Neural crest cell (in vitro differentiated cells): ENCODE measurements at places on chromosomes 2 and 18.

DNA sequence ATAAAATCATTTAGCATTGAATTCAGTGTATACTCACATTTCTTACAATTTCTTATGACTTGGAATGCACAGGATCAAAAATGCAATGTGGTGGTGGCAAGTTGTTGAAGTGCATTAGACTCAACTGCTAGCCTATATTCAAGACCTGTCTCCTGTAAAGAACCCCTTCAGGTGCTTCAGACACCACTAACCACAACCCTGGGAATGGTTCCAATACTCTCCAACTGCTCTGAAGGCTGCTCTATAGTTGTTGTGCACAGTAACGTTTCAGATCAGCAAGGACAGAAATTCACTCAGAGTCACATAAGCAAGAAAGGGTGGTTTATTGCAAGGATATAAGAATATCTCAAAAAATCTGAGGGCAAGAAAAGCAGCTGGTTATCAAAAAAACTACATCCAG, 6.5 kb downstream of the GKN1 start:
- no peak for DNase-seq

DNA sequence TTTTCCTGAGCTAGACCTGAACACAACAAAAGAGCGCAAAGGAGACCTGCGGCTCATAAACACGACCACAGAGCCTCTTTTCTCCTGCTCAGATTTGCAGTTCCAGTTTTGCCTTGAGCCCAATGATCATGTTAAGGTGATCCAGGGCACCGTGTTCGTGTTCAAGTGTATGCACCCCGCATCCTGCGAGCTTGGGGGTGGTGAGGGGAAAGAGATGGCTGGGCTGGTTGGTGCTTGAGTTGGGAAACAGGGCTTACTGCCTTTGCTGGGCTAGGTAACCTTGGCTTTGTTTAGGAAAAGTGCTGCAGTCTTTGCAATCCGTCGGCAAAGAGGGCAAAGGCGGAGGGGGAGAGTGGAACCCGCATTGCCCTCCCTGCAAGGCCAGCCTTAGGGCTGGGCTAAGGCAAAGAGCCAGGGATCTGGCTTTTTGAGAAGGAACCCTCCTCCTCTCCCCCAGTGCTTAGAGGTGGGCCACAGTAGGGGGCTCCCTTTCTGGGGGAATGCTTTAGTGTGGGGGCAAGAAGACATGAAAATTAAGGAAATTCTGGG, 1.3 kb downstream of the HOXD10 start:
- DNase-seq = no peak

DNA sequence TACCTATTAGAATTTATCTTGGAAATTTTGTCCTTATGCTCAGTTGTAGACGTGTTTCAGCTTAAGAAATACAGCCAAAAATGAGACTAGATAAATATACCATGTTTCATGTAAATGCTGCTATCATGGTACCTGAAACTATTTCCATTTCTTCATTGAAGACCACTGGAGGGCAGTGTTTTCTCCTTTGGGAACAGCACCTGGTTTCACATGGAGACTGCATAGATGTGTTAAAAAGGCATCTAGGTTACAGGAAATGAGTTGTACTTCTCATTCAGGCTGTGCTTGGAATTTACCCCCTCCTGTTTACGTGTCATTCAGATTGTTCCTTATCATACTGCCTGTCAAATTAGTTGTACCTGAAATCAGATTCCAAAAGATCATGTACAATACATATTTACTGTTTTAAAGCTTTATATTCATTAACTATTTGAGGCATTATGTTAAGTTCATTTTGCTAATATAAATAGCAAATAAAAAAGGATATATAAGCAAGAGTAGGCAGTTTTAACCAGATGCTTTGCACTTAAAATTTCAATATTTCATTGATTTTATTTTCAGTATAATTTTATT, 57.3 kb upstream of the PSMD14 start:
- DNase-seq = no peak

DNA sequence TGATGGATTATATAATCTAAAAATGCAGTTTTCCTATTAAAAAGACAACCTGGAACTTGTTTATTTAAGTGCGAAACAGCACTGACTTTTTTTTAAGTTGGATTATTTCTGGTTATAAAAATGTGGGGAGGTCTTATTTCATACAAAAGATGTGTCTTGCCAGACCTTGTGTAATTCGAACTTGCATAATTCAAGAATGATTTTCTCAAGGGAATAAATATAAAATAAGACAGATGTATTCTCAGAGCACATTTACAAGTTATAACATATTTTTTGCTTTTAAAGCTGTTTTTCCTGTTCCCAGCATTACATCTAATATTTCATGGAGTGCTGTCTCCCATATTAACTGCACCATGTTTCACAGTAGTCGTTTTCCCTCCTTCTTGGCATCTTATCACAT, 263.1 kb downstream of the CDH20 start:
- DNase-seq = no peak

DNA sequence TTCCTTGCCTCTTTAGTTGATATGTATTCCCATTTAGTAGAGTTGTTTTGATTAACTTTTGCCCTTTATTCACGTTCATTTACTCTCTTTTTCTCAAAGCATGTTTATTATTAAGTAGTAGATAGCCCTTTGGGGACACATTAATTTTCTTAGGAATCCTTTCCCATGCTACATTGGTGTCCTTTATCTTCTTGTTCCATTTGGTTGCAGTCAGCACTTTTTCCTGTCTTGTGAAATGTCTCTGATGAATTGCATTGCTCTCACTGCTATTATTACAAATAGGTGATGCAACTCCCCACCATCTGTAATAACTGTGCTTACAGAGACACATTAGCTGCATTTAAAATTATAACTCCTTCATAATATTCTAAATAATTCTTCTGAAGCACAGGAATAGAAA, 428.5 kb upstream of the CNTNAP5 start:
- DNase-seq = no peak

DNA sequence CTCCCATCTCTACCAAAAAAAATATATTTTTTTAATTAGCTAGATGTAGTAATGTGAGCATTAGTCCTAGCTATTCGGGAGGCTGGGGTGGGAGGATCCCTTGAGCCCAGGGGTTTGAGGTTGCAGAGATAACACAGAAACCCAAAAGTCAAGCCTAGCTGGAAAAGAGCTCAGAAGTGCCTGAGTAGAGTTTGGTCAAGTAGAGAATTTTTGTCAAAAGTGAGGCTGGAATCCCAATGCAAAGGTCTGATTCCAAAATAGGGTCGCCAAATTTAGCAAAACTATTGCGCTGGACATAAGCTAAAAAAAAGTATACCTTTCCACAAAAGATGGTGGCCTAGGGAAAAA, 15.5 kb upstream of the MSH6 start:
- no peak for DNase-seq

DNA sequence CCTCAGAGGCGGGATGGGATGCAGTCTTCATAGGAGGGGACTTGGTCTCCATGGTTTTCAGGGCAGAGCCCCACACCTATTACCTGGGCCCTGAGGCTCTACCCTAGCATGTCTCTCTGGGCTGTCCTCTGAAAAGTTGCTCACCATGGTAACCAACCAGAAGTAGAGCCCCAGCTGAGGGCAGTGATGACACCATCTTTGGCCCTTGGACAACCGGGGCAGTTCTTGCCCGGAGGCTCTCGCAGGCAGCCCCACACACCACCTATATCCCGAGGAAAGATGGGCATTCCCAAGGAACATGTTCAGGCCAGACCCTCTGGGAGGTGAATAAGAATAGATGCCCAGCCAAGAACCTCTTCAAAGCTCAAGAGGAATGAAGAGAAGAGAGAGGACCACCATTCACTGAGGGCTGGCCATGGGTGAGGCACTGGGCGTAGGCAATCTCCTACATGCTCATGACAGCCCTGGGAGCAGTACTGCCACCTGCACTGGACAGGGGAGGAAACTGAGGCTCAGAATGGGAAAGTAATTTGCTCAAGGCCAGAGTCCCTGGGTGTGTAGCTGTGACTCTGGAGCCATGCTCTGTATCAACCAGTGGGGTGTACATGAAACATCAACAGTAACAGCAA, 72.5 kb downstream of the HS1BP3 start:
- DNase-seq = no peak

GRCh38 chr2:143162997-143163396, 33.8 kb downstream of the ARHGAP15 start:
- no peak for DNase-seq

GRCh38 chr2:75680402-75680801, 30.3 kb downstream of the GCFC2 start:
- DNase-seq = no peak

GRCh38 chr2:84878459-84878858, 2.4 kb downstream of the TRABD2A start:
- no peak for DNase-seq

- no peak for DNase-seq
Measured at GRCh38 chr2:119260646-119261492, 37.2 kb downstream of the STEAP3 start.

DNA sequence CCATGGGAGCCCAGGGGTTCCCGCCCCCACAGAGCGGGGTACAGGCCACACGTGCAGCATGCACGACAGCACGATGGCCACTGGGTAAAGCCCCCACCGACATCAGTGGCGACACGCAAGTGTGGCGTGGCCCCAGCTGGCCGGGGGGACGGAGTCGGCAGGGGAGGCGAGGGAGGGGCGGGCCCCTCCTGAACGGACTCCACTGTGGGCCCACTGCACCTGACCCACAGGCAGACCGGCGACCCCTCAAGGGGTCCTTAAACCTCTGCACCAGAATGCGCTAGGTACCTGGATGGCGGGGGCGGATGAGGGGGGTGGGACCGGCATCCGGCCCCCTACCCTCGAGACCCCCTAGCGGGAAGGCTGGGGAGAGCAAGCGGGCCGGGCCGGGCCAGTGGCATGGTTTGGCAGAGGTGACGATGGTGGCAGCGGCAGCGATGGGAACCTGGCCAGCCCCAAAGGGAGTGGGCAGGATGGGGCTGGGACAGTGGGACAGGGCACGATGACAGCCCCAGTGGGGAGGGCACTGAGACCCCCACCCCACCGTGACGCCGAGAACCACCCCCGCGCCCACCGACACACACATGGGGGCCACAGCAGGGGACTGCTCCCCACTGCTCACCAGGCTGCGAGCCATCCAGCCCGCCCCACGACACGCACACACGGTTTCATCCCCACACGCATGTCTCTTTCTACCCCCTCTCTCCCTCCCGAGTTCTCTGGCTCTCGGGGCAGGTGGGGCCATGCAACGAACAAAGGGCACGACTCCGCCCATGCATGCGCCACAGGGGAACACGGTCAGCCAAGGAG, 91.9 kb upstream of the ANKRD30BL start:
- no peak for DNase-seq

DNA sequence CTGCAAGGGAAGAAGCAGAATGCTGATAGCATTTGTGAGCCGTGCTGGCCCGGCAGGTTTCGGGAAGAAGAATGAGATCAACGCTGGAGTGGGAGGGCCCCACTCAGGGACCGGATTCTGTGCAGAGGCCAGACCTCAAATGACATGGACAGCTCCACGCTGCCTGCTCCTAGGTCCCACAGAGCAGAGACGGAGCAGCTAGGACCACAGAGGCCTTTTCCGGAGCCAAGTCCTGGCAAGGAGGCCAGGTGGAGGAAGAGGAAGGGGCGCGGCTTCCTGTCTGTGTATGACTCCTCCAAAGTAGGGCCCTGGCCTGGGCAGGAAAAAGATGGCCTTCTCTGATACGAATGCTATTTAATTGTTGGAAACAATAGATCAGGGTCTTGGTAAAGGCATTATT, 139.9 kb downstream of the LRRC30 start:
- DNase-seq = no peak

- DNase-seq = no peak
Measured at GRCh38 chr2:227536445-227536844, 62.2 kb upstream of the SCYGR2 start.

DNA sequence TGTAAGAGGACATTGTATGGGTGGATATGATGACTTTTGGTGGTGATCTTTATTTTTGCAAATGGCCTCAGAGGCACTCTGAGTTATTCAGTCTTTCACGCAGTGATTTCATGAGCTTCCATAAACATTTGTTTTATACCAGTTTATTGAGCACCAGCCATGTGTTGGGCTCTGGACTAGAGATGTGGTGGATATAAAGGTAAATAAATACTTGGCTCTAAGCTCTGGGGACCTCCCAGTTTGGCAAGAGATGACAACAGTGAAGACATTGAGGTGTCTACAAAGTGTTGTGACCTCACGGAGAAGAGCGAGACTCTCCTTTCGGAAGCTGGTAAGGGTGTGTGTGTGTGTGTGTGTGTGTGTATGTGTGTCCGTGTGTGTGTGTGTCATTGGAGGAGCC, 146.4 kb downstream of the TANC1 start:
- DNase-seq = no peak
